ENCODE measurements at places on chromosomes 13 and 19.

GRCh38 chr19:38880076-38880881 lies 2.2 kb upstream of the RINL start:
- DNase-seq = no peak

- no peak for DNase-seq
Measured at GRCh38 chr19:23460656-23461055, 65.4 kb upstream of the ZNF91 start.

- DNase-seq = no peak
Measured at GRCh38 chr19:37082307-37082706, 4.1 kb downstream of the ZNF420 start.

- DNase-seq = no peak
Measured at GRCh38 chr19:49368711-49369358, 5.2 kb downstream of the DKKL1 start.

GRCh38 chr19:38632476-38633213 lies 13.7 kb downstream of the EIF3K start:
- no peak for DNase-seq

GRCh38 chr19:47109541-47110375 lies 3.8 kb downstream of the ZC3H4 start:
- DNase-seq = no peak

- no peak for DNase-seq
Measured at GRCh38 chr13:27403203-27403678, 21.2 kb upstream of the GTF3A start.

- no peak for DNase-seq
Measured at GRCh38 chr13:50152224-50152623, 137.0 kb downstream of the KCNRG start.

- no peak for DNase-seq
Measured at GRCh38 chr13:60165391-60166099, 1.8 kb upstream of the DIAPH3 start.

GRCh38 chr19:13984875-13985741 lies 21.0 kb downstream of the RFX1 start:
- no peak for DNase-seq

GRCh38 chr13:28568286-28568685 lies 73.4 kb upstream of the FLT1 start:
- no peak for DNase-seq

- no peak for DNase-seq
Measured at GRCh38 chr13:107266657-107267056, 698.7 kb upstream of the ARGLU1 start.

- DNase-seq = no peak
Measured at GRCh38 chr19:54154603-54155345, 4.7 kb downstream of the LENG1 start.

- DNase-seq = no peak
Measured at GRCh38 chr19:3515891-3516422, 9.8 kb downstream of the FZR1 start.

GRCh38 chr13:43846496-43847158 lies 32.9 kb downstream of the CCDC122 start:
- no peak for DNase-seq

GRCh38 chr19:53868091-53868891 lies 608 bp downstream of the MYADM start:
- no peak for DNase-seq

DNA sequence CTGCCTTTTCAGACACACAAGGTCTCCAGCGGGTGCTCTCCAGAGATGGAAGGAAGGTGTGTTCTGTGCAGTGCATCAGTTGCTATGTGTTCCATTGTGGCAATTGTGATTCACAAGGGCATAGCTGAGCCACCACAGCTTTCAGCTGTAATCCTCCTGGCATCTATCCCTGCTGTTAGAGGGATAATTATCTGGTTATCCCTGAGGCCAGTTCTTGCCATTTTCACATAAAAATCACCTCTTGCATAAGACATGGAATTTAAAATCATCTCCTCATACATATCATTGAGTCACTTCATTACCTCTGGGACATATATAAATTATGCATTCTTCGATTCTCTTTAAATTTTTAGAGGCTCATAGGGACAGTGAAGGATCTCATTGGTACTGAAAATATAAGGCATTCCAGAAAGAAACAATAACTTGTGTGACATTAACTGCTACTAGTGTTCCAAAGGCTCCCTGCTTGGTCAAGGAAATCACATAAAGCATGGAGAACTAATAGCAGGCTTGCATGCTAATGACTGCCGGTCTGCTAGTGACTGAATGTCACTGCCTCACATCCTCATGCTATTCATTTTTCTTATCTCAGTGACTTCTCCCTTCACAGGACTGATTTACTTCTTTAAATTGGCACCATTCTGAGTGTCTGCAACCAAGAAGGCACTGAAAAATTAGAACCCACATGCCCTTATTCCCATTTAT lies 214.0 kb downstream of the ENOX1 start:
- DNase-seq = no peak

DNA sequence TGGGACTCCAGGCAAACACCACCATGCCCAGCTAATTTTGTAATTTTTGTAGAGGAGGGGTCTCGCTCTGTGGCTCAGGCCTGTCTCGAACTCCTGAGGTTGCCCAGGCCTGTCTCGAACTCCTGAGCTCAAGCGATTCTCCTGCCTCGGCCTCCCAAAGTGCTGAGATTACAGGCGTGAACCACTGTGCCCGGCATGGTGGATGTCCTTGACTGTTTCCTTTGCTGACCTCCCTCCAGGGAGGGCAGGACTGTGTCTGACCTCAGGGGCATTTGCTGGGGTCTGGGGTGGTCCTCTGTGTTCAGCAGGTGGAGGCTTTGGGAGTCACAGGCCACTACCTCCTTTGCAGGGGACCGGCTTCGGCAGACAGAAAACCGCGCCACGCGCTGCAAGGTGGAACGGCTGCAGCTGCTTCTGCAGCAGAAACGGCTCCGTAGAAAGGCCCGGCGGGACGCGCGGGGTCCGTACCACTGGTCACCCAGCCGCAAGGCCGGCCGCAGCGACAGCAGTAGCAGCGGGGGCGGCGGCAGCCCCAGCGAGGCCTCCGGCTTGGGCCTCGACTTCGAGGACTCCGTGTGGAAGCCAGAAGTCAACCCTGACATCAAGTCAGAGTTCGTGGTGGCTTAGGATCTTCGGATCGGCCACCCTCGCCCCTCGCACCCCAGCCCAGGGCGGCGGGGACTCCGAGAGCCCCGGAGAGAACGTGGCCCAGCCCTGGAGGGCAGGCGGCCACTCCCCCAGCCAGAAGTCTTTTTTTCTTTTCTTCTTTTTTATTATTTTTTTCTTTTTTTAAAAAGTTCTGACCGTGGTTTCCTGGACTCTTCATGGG lies 8.5 kb downstream of the MIDN start:
- DNase-seq = no peak

- no peak for DNase-seq
Measured at GRCh38 chr13:92463134-92463533, 763.5 kb upstream of the GPC6 start.

DNA sequence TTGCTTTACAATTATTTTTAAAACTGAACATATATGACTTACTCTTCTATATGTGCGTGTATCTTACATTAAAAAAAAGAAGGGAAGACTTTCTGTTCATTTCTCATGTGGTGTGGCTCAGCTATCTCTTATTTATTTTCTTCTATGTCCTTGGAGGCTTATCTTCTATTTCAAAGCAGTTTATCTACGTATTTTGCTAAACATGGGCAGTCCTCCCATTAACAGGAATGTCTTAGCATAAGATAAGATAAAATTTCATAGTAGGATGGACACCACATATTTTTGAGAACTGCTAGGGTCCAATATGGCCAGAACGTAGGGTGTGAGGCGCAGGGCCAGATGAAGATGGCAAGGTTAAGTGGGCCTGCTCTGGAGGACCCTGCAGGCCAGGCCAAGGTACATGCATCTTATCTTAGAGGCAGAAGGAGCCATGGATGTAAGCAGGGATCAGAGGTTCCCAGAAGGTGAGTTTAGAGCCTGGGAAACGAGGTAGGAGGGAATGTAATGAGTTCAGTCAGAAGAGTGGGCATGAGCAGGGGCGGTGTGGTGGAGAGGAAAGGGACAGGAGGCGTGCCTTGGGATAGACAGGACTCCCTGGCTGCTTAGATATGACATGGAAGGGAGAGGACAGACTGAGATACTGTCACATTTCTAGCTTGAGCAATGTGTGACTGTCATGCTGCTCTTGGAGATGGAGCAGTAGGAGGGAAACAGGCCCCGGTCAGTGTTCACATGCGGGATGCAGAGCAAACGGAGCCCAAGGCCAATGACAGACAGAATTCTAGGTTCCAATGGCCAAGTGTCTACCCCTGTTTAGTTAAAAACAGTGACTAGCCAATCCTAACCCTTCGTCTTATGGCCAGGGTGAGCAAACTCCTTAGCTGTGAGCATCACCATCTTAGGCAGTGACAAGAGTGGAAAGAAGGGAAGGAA lies 68.6 kb upstream of the MEDAG start:
- DNase-seq = no peak

GRCh38 chr19:1227304-1228054 lies 10.3 kb downstream of the CBARP start:
- no peak for DNase-seq

DNA sequence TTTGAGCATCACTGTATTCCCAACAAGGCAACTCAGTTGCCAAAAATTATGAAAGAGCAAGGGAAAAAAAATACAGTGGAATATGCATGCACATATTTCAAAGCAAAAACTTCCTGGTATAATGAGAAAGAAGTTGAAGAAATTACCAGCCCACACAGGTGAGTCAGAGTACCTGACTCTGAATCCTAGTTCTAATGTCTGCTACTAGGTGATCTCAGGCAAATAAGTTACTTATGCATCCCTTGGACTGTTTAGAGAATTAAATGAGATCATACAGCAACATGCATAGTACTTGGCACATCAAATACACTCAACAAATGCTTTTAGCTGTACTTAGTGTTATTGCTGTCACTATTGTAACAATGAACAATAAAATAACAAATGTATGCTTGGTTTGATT lies 144.9 kb downstream of the MIPEP start:
- no peak for DNase-seq

DNA sequence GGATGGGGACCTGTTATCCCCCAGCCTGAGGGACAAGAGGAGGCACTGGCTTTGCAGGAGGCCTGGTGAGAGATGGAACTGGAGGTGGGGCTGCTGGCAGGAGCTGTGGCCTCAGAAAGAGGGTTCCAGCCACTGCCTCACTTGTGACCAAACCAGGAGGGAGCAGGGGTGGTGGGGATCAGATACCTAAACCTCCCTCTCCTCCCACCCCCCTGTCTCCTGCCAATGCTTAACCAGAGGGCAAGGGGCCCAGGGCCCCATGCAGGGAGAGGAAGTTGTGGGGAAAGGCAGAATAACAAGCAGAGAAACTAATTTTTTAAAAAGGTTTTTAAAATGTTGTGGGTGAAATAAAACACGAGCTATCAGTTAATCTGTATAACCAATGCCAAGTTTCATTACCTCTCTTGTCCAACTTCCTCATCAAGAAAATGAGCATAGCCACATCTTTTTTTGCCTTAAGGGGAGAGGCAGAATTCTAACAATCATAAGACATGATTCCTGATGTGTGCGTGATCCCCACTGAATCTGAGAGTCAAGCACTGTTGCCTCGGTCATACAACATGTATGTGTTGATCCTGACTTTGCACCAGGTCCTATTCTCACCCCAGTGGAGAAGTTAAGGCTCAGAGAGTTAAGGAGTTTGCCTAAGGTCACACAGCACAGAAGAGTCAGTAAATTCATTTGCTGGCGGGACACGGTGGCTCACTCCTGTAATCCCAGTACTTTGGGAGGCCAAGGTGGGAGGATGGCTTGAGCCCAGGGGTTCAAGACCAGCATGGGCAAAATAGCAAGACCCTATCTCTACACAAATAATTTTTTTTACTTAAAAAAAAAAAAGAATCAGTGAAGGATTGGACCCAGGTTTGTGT lies 12.9 kb downstream of the FXYD5 start:
- DNase-seq = no peak

- DNase-seq = no peak
Measured at GRCh38 chr13:108618233-108618632, 11.2 kb upstream of the MYO16 start.

- no peak for DNase-seq
Measured at GRCh38 chr13:28347456-28348371, 147.2 kb downstream of the FLT1 start.

DNA sequence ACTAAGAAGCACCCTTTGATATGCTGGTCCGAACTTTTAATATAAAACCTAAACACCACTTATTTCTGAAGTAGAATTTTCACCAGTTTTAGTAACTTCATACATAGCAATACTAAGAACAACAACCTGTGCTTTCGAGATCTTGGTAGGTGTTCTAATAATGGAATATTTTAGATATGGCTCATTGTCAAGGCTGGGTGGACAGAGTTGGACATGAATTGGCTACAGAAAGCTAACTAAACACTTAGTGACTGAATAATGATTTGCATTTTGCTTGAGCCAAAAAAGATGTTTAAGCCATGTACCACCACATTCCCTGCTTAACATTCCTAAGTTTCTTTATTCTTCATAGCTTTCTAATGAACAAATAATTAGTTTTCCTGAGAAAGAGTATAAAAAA lies 344.3 kb upstream of the SGCG start:
- no peak for DNase-seq

DNA sequence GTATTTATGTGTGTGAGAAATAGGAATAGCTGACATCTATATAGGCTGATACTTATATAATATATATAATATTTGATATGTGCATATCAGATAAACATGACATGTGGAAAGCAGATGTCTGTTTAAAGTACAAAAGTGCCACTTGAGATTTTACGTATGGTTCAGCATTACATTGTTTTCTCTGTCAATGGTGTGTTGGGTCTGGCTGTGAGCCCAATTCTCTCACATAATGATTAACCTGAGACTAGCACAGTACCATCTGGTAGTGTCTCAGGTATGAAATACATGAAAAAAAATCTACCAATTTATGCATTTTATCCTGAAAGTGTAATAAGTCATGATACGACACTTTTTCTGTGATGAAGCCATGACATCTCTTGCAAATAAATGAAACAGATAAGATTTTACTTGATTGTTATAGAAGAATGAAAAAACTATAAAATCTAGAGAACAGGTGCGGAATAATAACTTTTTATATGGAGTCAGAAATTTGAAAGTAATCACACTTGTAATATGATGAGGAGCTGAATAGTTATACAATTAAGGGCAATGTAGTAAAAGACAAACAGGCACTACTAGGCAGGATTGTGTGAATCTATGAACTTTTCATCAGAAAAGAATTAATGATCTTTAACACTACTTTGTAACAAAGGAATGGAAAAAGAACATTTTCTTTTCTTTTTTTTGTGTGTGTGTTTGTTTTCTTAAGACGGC lies 1405.0 kb downstream of the OLFM4 start:
- no peak for DNase-seq

DNA sequence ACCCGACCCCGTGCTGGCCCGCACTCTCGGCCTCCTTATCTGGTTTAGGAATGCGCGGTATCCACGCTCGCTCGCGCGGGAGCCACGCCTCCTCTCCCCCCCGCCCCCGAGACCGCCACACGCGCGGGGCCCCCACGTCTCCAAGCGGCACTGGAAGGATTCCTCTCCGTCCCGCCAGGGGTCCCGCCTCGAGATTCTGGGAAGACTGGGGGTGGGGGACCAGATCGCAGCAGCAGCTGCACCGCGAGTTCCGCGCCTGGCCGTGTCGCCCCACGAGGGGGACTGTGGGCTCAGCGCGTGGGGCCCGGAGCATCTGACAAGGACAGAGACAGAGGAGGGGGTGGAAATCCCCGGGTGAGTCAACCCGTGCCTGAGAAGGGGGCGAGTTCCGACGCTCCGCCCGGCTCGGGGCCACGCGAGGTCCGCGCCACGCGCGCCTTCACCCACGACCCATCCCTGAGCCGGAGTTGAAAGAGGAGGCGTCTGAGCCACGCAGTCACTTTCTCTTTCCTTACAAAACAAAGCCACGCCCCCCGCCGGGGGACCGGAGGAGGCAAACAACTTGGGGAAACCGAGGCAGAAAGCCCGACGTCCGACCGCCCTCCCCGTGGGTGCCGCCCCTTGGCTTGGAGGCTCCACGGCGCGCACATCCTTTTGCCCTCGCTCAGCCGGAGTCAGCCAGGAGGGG lies 814 bp downstream of the S1PR2 start:
- no peak for DNase-seq
